ENCODE measurements at places on chromosomes 3 and 15.
A peak's percentile ranks its signal among the peaks of the same experiment; 100 is the strongest.

GRCh38 chr3:50652709-50653108 is 22.0 kb upstream of the DOCK3 start:
- no peak for DNase-seq

DNA sequence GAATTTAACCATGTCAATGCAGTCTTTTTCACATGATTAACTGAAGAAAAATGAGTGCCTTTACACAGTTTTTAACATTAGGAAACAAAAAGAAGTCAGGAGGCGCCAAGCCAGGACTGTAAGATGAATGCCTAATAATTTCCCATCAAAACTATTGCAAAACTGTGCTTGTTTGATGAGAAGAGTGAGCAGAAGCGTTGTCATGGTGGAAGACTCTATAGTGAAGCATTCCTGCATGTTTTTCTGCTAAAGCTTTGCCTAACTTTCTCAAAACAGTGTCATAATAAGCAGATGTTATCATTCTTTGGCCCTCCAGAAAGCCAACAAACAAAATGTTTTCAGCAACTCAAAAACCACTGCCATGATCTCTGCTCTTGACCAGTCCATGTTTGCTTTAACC is 156.8 kb upstream of the CDIN1 start:
- no peak for DNase-seq

DNA sequence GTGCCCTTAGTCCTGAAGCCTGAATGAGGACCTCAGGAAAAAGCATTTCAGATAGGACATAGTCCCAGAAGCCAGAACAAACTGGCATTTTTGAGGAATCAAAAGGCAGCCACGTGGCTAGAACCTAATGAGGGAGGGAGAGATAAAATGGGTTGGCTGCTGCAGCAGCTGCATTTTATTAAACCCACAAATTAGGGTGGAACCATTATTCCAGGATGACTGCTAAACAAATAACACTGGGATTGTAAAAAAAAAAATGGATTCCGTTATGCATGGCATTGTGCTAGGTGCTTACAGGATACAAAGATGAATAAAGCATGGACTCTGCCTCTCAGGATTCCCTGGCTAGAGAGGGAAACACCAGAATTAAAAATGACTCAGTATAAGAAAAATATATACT is 141.5 kb downstream of the SATB1 start:
- no peak for DNase-seq

GRCh38 chr3:149765762-149766334 is 13.6 kb upstream of the COMMD2 start:
- DNase-seq = no peak

GRCh38 chr3:103847081-103848062 is 1412.6 kb downstream of the ZPLD1 start:
- no peak for DNase-seq

DNA sequence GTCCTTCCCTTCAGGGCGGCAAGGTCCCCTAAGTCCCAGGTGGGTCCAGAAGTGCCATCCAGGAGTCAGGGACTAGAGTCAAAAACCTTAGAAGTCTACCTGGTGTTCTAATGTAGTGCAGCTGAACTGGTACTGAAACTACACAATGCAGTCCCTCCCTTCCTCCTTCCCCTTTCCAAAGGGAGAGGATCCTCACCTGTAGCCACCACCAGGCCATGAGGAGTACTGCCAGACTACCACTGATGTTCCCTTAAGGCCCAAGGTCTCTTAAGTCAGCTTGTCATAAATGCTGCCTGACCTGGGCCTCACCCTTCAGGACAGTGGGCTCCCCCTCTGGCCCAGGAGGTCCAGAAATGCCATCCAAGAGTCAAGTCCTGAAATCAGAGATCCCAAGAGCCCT is 98.9 kb downstream of the ULK4 start:
- DNase-seq = no peak

GRCh38 chr3:165837058-165837525 is at the start of gene BCHE:
BCHE (minus strand) TSS chr3:165837423; CDS start chr3:165831033, 6,390 bp downstream.
- no peak for DNase-seq

DNA sequence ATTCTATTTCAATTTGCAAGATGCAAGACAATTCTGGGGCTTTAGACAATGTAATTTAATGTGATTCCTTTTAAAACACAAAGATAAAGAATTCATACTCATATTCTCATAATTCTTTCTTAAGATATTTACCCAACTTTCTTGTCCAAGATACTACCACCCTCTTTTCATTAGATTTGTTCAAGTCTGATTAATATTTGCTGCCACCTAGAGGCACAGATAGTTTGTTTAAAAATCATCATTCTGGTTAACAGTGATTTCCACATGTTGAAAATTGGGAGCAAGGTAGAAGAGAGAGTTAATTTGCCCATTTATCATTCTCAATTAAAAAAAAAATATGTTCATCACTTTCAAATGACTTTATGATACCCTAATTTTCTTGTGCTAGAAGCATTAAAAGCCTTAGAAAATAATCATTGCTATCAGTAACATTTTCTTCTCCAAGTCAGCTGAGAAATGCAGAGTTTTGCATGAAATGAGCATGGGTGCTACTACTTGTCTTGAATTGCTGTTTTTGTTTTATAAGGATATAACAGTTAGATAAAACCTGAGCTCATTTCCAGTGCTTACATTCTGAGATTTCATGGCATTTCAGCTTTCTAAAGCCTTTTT is 11.6 kb downstream of the TAMM41 start:
- no peak for DNase-seq

DNA sequence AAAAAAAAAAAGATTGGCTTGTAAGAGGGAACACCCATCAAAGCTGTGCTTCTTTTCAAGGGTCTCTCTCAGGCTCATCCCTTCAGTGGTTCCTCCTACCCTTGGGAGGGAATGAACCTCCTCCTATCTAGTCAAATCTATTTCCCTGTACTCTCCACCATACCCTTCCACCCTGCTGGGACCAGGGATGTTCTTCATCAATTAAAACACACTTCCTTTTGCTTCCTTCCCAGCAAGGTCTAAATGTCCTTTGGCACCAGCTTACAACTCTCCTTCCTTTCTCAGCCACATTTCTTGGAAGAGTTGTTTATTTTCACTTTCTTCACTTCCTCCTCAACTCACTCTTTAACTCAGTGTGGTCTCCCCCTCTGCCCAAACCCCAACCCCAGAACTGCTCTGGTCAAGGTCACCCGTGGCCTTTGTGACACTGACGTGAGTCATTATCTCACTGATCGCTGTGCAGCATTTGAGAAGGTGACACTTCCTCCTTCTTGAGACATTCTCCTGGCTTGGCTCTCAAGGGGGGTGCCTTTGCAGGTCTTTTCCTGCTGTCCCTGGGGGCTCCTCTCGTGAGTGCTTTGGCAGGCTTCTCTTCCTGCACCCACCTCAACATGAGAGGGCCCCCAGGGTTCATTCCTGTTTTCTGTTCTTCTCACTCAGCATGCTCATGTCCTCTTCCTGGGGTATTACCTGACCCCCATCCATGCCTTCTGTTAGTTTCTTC is 210.5 kb upstream of the TLE3 start:
- DNase-seq = peak; percentile 84

DNA sequence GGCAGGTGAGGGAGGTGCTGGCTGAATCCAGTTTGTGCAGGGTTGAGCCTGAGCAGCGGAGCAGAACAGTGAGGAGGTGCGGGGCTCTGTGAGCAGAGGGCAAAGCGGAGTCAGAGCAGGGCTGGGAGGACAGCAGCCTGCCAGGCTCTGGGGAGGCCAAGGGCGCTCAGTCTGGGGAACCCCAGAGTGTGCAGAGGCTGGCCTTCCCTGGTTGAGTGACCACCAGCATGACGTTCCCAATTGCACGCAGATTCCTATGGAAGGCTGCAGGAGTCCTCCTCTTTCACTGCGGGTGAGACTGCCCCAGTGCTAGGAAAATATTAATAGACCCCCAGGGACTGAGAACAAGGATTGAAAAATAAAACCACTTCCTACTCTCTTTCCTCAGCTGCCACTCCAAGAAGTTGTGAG is 13.2 kb downstream of the MRAS start:
- no peak for DNase-seq

DNA sequence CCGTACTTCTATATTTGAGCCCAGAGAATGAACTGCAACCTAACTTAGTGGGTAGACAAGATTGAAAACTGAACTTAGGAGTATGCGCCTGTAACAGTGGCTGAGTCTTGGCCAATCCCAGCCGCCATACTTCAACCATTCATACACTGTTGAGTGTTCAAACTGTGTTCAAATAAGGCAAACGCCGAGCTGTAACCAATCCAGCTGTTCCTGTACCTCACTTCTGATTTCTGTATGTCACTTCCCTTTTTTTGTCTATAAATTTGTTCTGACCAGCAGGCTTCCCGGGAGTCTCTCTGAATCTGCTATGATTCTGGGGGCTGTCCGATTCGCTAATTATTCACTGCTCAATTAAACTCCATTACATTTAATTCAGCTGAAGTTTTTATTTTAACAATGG is 58.6 kb upstream of the TPM1 start:
- no peak for DNase-seq

- DNase-seq = peak; percentile 49
Measured at GRCh38 chr3:111923806-111924205, 55.0 kb upstream of the ABHD10 start.

- no peak for DNase-seq
Measured at GRCh38 chr15:60538129-60538528, 59.2 kb upstream of the ICE2 start.

DNA sequence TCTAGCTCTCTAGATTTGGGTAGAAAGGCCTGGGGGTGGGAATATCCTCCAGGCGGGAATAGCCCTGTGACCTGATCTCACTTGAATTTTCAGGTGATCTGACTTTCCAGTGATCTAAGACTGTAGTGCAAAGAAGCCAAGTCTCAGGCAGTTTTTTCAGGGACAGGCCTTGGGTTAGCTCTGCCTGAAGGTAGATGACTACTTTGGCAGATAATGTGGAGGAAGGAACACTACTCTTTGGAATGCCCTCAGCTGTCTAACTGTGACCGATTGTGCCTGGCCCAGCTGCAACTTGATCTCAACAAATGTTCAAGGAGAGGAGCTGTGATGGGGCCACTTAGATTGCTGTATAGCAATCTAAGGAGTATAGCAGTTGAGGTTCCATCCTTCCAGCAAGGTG is 193.7 kb downstream of the TCF12 start:
- no peak for DNase-seq

DNA sequence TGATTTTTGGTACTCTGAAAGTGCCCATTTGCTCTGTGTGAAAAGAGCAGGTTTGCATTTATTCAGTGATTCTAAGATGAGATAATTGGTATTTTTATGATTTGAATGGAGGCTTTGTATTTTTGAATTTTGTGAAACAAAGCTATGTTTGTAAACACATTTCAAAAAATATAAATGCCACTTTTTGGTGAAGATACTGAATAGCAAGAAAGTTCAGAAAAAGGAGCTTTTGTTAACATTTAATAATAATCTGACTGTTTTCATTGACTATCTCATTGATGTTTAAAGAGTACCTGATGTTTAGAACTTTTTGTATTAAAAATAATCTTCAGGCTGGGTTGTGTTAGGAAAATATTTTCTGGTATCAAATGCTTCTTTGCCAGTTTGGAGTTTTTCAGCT is 23.7 kb downstream of the TCF12 start:
- DNase-seq = no peak

DNA sequence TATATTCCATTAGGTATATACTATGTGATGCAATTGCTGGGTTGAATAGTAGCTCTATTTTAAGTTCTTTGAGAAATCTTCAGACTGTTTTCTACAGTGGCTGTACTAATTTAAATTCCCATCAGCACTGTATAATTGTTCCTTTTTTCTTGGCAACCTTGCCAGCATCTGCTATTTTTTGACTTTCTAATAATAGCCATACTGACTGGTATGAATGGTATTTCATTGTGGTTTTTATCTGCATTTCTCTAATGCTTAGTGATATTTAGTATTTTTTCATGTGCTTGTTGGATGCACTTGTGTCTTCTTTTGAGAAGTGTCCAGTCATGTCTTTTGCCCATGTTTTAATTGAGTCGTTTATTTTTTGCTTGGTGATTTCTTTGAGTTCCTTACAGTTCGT is 145.1 kb upstream of the PLSCR5 start:
- no peak for DNase-seq

DNA sequence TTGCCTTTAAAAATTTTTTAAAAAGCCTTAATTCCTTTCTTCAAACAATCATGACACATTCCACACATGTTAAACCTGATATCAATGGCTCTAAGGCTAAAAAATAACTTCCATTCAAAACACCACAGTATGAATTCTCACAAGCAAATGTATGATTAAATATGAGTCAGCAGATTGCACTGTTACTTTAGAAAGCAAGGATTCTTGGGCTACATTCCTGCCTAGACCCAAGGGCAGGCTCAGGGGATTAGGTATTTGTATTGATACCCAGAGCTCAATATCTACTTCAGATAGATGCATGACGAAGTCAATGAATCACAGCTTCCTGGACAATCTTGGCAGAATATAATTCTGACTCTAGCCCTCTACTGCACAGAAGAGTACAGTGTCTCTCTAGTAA is 65.7 kb downstream of the RARB start:
- no peak for DNase-seq

- DNase-seq = no peak
Measured at GRCh38 chr3:131694376-131694775, 191.6 kb upstream of the MRPL3 start.

- DNase-seq = no peak
Measured at GRCh38 chr3:179136195-179136594, 12.0 kb upstream of the PIK3CA start.

DNA sequence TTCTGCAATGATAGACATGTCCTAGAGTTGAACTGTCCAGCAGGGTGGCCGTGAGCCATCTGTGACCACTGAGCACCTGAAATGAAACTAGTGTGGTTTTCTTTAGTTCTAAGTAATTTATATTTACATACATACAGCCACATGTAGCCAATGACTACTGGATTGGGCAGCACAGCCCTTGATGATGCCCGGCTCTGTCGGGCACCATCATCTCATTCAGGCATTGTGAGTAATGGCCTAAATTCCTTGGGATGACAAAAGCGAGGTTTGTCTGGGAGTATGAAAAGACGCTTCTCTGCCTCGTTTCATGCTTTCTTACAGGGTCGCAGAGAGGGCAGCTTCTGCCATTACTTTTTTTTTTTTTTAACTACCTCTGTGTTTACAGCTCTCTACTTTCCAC is 251.9 kb upstream of the HES1 start:
- peak; percentile 35 for DNase-seq

DNA sequence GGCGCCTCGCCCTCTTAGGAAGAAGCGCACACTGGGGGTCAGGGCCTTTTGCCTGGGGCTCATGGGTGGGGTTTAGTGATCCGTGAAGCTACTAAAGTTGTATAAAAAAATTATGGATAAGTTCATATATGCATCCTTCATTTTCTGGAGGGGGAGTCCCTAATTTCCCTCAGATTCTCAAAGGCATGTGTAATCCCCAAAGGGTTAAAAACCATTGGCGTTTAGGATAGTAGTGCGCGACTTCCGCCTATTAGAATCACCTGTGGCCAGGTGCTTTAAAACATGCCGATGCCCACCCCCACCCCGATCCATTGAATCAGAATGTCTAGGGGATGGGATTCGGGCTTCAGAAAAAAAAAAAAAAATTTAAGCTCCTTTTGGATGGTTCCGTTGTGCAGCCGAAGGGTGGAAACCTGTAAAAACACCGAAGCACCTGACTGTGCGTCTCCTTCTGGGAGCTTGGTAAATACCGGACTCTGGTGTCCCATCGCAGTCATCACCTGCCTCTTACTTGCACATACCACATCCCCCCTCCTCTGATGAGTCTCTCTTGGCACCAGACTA is 570 bp downstream of the APH1B start:
- no peak for DNase-seq

GRCh38 chr15:45555934-45556608 is 31.1 kb upstream of the BLOC1S6 start:
- no peak for DNase-seq

- DNase-seq = no peak
Measured at GRCh38 chr3:128783774-128784173, 57.8 kb downstream of the RAB7A start.

GRCh38 chr3:153840487-153840886 is 280.7 kb upstream of the ARHGEF26 start:
- no peak for DNase-seq

- no peak for DNase-seq
Measured at GRCh38 chr15:46312133-46312740, 677.4 kb downstream of the SQOR start.
